ENCODE measurements at places on chromosomes 1 and 21. TPM values are rescaled to one million over a fixed set of nuclear protein-coding genes. Genes with fewer than 3 reads are reported as not detected.

DNA sequence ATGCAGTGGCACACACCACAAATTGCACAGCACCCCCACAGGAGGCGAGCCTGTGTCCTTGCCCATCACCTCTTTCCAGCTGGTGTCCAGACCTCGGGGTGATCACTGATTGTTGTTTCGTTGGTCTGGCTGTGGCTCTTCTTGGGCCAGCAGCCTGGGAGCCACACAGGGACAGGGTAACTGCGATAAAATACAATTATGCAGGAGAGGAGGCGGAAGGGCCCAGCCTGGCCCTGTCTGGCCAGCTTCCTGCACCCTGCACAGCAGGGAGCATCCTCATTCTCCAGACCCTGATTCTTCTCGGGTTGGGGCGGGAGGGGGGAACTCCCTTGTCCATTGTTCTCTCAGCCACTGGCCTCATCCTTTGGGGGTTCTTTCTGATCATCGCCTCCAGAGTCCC, 83.6 kb downstream of the ADARB1 start:
- peak; percentile 19 for DNase-seq

Gene LCE6A
- not detected for total RNA-seq

DNA sequence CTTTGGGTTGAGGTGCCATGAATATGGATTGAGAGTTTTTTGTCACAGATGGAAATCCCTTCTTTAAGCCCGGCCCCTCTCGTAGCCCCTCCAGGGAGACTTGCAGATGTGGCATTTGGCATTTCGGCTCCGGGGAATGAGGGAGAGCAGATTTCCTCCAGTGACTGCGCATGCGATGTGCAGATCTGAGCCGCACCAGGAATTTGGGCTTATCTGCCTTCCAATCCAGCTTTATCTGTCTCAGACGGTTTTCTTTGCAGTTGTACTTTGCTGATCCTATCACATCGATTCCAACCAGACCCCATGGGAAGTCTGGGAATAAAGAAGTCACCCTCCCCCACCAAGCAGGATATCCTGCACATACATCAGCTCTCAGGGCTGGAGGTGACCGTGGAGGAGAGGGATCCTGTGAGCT, 11.7 kb downstream of the KIF26B start:
- DNase-seq, result no peak

DNA sequence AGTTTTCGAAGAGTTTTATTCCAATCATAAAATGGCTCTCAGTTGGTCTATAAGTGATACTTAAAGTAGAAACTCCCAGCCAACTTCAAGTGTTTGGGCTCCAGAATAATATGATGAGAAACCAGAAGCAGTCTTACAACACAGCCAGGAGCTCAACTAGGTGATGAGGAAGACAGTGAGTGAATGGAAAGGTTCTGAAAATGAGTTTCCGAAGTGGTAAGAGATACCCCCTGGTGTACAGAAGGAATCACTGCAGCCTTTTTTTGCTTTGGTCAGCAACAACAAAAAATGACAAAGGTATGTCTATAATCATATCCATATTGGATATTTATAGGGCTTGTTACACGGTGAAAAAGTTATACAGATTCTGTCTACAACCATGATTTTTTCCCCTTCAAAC, 16.5 kb downstream of the KRTAP19-1 start:
- no peak for DNase-seq

DNA sequence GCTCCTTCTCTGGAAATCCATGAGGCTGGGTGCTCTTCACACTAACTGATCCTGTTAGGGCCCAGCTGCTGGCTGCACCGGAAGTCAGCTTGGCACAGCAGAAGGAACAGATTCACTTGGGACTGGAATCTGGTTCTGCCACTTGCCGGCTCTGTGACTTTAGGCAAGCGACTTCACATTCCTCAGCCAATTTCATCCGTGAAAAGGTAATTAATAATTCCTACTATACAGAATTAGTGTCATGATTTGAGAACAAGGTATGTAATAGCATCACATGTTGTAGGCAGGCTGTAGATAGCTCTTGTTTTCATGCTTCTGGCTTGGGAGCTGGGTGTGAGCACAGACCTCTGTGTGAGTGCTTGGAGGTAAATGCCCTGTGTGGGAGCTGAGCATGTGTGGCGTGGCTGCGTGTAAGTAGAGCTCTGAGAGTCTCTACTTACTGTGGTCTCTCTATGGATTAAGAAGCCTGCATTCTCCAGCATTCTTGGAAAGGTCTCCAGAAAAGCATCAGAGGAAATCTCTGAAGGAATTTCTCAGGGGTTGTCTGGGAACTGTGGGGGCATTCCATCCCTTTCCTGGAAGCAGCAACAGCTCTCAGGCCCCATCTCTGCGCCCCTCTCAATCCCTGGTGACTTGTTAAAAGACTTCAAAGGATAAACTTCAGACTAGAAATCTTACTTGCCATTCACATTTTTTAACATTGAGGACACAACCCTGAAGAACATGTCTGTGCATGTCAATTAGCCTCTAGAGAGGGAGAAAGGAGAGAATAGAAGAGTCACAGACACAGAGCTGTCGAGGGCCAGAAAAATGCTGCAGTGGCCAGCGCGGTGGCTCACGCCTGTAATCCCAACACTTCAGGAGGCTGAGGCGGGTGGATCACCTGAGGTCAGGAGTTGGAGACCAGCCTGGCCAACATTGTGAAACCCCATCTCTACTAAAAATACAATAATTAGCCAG, 47.7 kb upstream of the PPM1J start:
- peak; percentile 64 for DNase-seq

Gene RGS7
- total RNA-seq, result 0.60 TPM

DNA sequence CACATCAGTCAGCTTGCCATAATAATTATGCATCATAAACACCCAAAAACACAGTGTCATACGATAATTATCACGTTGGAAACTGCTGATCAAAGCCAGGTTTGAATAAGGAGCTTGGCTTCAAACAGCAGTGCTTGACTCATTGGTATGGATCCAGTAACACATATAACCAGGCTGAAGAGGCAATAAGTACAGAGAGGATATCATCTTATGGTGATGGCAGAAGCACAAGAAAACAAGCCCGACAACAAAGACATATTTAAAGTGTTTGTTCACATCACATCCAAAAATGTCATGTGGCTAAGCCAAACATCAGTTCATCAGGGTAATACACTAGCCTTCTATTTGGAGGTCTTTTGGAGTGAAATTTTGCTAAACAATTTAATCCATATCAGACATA, 389.7 kb downstream of the NCAM2 start:
- no peak for DNase-seq

DNA sequence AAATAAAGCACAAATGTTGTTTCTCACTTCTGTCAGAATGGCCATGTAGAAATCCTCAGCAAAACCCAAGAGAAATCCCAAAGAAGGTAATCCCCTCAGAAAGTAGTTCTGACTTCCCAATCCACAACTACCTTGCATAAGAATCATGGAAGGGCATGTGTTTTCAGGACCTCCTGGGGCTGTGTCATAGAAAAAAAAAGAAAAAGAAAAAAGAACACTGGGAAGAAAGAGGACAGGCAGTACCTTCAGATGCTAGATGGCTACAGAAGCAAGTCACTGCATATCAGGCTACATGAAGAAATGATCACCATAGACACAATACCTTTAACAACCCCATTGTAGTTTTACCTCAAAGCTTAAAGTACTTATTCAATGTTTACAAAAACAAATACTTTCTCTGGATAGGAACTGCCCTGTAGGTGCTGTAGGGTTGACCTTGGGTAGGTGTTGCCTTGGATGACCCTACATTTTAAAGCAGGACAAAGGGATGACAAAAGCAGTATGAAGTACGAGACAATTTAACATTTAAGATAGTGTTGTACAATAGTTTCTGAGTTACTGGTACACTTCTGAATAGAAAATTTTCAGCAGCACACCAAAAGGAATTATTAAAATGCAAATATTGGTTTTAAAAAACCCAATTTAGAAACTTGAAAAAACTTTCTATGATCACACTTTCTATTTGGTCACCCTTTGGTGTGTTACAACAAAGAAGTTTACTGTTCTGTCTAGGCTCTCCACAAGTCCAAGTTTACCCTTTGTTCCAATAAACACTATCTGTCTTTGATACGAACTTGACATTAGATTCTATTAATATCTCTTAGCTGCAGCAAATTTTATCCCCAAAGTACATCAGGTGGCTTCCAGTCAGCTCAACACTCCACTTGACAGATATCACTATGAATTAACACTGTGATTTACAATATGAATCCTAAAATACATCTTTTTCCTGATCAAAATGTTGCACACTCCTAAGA, 5.0 kb downstream of the TRIT1 start:
- no peak for DNase-seq

- DNase-seq, result no peak
Observed at GRCh38 chr1:100597784-100598183, 59.8 kb downstream of the GPR88 start.

DNA sequence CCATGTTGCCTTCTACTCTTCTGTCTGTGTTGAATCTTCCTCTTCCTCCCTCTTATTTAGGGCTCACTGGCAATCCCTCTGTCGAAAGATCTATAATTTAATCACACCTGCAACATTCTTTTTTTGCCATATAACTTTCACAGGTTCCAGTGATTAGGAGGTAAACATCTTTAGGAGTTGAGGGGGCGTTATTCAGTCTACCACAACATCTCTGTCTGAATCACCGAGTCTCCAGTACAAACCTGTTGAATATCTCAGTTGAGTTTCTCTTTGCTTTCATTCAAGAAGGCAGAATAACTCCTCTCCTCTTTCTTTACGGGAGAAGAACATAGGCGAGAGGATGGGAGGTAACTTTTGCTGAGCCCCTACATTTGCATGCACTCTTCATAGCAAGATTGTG, 101.9 kb upstream of the CDC42BPA start:
- no peak for DNase-seq

- no peak for DNase-seq
Observed at GRCh38 chr1:160720356-160721085, 8.9 kb upstream of the CD48 start.

Gene SPRR2F
- total RNA-seq, result not detected

GRCh38 chr1:12614402-12615158, 3.4 kb downstream of the DHRS3 start:
- no peak for DNase-seq

Gene KIRREL1
- 19.7 TPM for total RNA-seq

GRCh38 chr1:17258116-17258757, 9.3 kb downstream of the PADI3 start:
- DNase-seq, result no peak

Gene CFHR3
- total RNA-seq, result 1.1 TPM

GRCh38 chr21:27561116-27561515, 594.2 kb upstream of the ADAMTS5 start:
- DNase-seq, result no peak

Gene PTAFR
- 9.9 TPM for total RNA-seq

DNA sequence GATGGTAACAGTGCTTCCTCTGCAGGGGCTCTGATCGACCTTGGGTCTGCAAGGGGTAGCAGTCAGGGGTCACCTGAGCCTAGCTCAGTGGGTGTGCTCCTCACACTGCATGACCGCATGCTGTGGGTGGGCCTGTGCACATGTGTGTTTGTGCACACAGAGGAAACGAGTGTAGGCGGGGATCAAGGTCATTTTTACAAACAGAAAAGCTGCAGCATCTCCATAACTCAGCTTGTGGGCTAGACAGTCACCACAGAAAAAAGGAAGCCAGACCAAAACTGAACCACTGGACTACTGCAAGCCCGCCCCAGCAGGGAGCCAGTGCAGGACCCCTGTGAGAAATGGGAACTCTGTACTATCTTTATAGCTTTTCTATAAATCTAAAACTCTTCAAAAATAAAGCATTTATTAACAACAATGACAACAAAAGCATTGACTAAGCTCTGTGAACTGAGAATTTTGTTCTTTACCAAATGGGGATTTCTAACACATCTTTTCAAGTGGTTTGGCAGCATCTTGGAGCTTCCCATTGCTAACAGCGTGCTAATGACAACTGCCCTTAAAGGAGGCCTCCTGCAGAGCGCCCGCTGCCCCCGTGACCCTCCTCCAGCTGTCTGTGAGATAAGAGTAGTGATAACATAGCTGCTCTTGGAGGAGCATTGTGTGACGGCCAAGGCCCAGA, 19.9 kb upstream of the NEK2 start:
- no peak for DNase-seq

Gene LAX1
- 2.2 TPM for total RNA-seq

Gene MRPS15
- total RNA-seq, result 59.9 TPM

- no peak for DNase-seq
Observed at GRCh38 chr1:47696404-47696736, 258.5 kb downstream of the FOXD2 start.

GRCh38 chr1:109979489-109980091, 5.0 kb upstream of the AHCYL1 start:
- DNase-seq, result no peak

DNA sequence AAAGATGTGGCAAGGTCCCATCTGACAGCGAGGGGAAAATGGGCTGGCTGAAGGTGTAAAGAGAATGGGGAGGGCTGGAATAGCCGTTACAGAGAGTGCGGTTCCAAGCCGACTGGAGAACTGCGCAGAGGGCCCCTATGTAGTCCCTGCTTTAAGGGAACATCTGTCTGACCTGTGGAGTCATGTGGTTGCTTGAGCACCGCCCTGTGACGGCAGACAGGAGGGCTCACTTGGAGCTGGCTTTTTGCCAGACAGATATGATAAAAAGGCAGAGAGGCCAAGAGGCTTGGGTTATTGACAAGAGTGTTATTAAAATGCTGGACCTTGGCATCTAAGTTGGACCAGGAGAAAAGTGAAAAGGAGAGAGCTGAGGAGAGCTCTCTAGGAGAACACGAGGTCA, 5.9 kb upstream of the PTPRF start:
- no peak for DNase-seq

All from ureter (tissue), 1 donor.